ENCODE measurements at places on chromosomes 13 and 19.

- DNase-seq = no peak
Measured at GRCh38 chr13:68185444-68186141, 955.5 kb upstream of the PCDH9 start.

DNA sequence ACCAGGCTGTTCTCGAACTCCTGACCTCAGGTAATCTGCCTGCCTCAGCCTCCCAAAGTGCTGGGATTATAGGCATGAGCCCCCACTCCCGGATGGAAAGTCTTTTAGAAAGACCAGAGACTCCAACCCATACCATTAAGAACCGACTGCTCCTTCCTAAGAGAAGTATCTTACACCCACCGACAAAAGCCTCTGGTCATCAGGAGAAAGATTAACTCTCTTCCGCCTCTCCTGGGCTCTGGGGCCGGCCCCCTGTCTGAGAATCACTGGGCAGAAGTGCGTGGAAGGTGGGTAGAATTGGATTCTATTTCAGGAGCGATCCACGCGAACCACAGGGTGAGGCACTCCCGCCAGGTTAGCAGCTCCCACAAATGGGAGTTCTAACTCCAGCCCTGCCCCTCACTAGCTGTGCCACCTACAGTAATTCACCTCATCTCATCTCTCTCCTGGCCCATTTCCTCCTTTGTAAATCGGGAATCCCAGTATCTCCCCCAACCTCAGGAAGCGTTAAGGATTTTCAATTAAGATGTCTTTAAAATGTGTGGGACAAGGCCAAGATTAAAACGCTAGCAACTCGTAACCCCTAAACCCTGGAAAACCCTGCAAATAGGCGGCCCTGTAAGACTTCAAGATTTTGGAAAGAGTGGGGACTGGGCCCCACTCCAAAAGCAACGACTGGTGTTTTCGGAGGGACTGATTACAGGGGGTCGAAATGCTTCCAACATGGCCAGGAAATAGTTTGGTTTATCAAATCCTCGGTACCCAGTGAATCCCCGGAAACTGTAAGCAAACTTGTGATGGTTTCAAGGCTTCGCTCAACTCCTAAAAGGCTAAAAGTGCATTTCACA, 1.3 kb downstream of the HNRNPL start:
- no peak for DNase-seq

DNA sequence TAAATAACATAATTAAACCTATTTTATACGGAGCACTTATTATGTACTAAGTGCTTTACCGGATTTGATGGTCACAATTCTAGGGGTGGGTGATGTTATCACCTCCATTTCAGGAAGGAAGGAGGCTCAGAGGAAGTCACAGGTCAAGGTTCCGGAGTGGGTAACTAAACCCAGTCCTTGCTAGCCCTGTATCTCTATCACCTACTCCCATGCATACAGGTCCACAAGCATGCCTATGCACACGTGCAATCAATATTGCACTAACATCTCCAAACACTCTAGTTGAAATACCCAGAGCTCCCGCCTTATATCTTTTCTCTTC, 17.8 kb upstream of the FOSB start:
- DNase-seq = no peak

- DNase-seq = no peak
Measured at GRCh38 chr13:24505756-24506155, 6.8 kb downstream of the PARP4 start.

DNA sequence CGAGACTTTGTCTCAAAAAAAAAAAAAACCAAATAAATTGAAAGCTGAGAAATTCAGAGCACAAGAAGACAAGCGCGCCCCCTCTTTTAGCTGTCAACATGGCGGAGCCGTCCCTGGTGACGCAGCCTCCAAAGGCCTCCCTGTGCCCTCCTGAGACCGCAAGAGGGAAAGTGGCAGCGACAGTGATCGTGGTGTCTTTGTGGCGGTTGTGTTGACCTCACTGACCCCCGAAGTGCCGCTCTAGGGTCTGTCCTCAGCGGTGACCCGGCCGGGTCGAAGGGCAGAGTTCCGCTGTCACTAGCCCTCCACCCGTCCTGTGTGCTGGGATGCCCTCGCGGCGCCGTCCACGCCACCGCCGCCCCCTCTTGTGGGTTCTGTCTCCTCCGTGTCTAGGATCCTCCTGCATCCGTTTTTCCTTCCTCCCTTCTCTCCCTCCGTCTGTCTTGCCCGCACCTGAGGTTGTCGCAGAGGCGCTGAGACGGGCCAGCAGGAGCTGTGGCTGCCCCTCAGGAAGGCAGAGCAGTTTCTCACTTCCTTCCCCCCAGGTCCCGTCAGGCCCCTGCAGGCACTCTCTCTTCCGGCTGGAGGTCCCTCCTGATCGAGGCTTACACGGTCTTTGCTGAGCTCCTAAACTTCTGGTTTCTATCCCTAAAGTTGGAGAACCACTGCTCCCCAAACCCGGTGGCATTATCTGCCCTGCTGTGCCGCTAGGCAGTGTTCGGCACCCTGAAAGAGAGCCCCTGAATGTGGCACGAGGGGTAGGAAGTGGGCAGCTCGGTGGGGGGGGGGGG, 7.2 kb downstream of the UHRF1 start:
- no peak for DNase-seq

- DNase-seq = no peak
Measured at GRCh38 chr13:95559100-95559499, 6.6 kb downstream of the CLDN10 start.

- no peak for DNase-seq
Measured at GRCh38 chr19:33390101-33390907, 16.8 kb downstream of the CEBPG start.

- no peak for DNase-seq
Measured at GRCh38 chr19:35742121-35742724, at the start of gene IGFLR1. Gene IGFLR1, minus strand, starts transcription at chr19:35742452. Its CDS starts 1,272 bp downstream, at chr19:35741180.

GRCh38 chr13:20231839-20232555, at the start of gene GJB6:
Gene GJB6, minus strand, starts transcription at chr13:20232319. Its CDS starts 8,839 bp downstream, at chr13:20223480.
- DNase-seq = no peak

GRCh38 chr13:79907527-79907926, 426.6 kb downstream of the NDFIP2 start:
- no peak for DNase-seq

DNA sequence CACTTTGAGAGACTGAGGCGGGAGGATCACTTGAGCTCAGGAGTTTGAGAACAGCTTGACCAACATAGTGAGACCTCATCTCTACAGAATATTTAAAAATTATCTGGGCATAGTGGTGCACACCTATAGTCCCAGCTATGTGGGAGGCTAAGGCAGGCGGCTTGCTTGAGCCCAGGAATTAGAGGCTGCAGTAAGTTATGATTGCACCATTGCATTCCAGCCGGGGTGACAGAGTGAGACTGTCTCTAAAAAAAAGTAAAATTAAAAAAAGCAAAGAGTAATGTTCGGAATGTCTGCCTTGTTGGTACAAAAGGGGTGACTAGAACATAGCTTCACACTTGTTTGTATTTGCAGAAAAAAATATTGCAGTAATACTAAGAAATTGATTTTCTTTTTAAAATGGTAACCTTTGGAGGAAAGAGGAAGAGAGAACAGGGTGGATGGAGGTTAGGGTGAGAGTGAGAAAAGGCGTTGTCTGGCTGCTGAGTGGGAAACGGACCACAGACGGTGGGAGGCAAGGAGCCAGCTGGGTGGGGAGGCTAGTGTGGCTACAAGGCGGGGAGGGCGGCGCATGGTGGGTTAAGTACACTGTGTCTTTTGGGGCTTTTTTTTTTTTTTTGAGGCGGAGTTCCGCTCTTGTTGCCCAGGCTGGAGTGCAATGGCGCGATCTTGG, 10.2 kb downstream of the PPP1R14A start:
- no peak for DNase-seq

GRCh38 chr13:106151056-106151699, 384.3 kb downstream of the EFNB2 start:
- DNase-seq = no peak

DNA sequence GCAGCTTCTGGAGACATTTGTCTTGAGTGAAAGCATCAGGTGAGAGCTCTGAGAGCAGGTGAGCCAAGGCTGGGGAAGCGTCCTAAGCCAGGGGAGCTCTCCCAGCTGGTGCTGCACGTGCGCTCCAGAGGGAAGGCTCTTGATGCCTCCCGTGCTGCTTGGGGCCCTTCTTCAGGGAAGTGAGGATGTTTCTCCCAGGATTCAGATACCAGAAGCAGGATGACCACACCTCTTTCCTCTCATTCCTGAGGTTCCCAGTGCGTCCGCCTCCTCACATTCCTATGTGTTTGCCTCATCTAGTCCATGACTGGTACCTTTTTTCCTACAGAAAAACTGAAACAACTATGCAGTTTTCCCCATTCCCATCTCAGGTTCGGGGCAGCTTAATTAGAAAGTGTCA, 231.0 kb upstream of the IRS2 start:
- DNase-seq = no peak

DNA sequence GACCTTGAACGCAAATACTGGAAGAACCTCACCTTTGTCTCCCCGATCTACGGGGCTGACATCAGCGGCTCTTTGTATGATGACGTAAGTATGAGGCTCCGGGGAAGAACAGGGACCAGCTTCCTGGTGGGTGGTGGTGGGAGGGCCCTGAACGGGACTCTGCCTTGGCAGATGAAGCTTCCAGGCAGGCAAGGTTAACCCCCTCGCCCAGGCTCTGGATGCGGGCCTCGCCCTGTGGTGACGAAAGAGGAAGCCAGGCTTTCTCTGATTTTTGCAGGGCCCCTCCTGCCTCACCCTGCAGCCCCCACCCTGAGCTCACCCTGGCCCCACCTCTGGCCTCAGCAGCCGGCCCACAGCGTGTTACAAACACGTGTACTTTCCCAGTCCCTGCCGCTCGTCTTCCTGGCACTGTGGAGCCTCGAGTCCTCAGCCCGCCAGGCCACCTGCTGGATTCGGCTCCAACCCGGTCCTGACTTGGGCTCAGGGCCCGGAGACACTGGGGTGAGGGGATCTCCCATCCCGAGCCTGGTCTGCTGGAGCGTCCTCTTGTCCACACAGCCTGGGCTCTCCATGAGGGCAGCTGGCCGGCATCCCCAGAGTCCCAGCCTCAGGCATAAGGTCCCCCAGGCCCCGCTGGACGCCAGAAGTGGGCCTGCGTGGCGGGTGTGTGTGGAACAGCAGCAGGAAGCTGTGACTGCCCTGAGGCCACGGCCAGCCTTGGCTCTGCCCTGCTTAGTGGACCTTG, 72.4 kb downstream of the KDM4B start:
- DNase-seq = no peak

- no peak for DNase-seq
Measured at GRCh38 chr19:15287496-15287895, 44.8 kb downstream of the BRD4 start.

GRCh38 chr13:107375701-107376340, 807.9 kb upstream of the ARGLU1 start:
- DNase-seq = no peak

DNA sequence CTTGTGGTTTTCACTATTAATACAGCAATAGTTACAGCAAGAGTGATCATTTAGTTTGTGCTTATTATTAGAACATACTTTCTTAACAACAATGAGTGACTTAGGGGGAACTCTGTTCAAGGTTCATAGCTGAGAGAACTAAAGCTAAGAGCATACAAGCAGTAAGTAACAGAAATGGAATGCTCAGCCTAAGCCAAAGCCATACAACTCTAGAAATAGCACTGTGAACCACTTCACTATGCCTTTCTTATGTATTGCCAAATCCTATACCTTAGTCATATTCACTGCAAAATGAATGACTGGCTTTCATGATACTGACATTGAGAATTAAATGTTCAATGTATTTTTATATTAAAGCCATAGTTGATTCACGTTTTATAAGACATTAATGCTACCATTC, 599.7 kb upstream of the SLITRK1 start:
- DNase-seq = no peak

DNA sequence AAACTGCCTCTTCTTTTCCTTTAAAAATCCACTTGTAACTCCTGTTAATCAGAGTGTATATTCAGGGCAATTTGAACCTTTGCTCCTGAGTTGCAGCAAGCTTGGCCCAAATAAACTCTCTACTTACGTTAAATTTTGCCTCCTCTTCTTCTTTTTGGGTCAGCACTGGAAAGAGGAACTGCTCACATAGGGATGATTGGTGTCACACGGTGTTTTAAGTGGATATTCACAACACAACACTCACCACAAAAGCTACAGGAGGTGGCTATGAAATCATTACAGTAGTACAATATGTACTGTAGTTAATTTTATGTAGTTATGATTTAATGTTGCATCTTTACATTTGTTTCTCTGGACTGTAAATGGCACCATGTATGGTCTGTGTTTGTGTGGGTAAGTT, 96.8 kb upstream of the DOCK9 start:
- DNase-seq = no peak

- no peak for DNase-seq
Measured at GRCh38 chr13:32259116-32259515, 56.0 kb downstream of the ZAR1L start.

- no peak for DNase-seq
Measured at GRCh38 chr13:38814331-38814730, 127.5 kb downstream of the FREM2 start.

GRCh38 chr19:10013834-10014618, 743 bp downstream of the RDH8 start:
- DNase-seq = no peak

GRCh38 chr19:4622695-4623421, 16.5 kb upstream of the TNFAIP8L1 start:
- no peak for DNase-seq

- no peak for DNase-seq
Measured at GRCh38 chr13:106493533-106494220, 41.8 kb downstream of the EFNB2 start.

GRCh38 chr19:6911523-6911922, 24.1 kb downstream of the ADGRE1 start:
- DNase-seq = no peak

DNA sequence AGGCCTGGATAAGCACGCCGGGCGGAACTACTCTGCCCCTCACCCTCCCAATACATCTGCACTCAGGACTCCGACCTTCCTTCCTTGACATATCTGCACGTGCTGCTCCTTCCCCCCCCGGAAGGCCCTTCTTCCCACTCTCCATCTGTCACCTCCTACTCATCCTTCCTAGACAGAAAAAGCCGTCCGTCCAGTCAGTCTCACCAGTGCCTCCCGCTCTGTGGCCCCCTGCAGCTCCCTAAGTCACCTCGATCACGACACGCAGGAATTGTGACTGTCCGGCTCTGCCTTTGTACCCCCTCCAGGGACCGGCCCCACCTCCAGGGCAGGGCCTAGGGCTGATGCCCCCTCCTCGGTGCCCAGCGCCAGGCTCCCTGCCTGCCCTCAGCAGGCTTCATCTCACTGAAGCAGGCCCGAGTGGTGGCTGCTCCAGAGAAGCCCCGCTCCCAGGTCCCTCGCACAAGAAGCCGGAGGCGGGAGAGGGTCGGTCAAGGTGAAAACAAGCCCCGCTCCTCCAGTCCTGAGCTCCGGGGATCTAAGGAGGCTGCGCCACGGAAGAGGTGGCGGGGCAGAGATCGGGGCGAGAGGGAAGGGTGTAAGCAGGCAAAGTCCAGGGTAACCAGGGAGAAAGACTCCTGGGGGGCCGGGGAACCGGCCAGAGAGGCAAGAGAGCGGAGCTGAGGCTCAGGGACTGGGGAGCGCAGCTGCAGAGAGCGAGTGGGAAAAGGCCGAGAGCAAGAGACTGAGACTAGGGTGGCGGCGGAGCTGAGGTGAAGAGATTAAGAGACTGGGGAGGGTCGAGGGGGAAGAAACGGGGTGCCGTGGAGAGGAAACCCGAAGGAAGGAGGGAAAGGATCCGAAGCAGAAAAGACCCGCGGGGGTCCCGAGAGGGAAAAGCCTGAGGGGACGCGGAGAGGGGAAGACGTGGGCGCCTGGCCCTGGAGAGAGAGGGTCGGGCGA, 1.1 kb downstream of the PPP6R1 start:
- DNase-seq = no peak
